GM13976 (cell line): ENCODE measurements at places on chromosomes 3 and 15.
A peak's percentile ranks its signal among the peaks of the same experiment; 100 is the strongest.

DNA sequence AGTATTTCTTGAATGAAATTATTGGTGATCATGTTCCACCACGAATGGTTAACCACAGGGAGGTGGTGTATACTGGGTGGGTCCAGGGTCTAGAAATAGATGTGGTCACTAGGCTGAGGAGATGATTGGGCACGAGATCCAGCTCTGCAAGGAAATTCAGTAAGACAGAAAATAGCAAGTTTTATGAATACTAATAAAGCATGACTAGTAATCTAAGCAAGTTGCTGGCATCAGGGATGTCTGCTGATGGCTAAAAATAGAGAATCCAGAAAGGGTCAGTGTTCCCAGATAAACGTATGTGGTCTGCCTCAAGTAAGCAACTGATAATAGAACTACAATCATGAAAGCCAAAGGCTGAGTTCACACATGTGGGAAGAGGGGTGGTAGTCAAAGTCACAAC lies 108.3 kb upstream of the FRMD4B start:
- DNase-seq: no peak

DNA sequence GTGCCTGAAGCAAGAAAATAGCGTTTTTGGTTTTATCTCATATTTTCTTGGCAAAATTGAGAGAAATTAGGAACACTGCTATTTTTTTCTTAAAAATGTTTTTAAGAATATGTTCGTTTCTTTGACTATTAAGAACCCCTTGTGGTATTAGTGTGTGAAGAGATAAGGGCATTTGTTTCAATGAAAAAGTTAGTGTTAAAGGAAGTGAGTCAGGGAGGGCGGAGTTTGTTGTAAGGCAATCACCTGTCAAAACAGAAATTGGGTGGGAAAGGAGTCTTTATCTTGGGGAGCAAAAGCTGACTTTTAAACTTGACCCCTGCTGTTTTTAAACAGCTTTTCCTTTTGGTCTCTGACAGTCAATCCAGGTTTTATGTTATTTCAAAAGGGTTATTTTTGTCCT lies 4.2 kb downstream of the RAP2B start:
- no peak for DNase-seq

DNA sequence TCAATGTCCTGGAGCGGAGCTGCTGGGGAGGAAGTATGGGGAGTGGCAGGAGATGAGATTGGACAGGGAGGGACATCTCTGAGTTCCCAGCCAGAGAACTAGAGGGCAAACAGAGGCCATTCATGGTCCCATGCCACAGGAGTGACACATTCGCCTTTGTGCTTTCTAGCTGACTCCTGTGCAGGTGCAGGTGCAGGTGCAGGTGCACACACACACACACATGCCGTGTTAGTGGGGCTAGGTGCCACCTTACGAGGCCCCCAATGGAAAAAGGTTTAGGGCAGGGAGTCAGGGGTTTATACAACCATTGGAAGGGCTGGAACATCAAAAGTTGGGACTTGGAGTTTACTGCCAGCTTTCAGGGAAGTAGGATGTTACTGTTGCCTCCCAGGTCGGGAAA lies 52.0 kb downstream of the TPRA1 start:
- DNase-seq: no peak

DNA sequence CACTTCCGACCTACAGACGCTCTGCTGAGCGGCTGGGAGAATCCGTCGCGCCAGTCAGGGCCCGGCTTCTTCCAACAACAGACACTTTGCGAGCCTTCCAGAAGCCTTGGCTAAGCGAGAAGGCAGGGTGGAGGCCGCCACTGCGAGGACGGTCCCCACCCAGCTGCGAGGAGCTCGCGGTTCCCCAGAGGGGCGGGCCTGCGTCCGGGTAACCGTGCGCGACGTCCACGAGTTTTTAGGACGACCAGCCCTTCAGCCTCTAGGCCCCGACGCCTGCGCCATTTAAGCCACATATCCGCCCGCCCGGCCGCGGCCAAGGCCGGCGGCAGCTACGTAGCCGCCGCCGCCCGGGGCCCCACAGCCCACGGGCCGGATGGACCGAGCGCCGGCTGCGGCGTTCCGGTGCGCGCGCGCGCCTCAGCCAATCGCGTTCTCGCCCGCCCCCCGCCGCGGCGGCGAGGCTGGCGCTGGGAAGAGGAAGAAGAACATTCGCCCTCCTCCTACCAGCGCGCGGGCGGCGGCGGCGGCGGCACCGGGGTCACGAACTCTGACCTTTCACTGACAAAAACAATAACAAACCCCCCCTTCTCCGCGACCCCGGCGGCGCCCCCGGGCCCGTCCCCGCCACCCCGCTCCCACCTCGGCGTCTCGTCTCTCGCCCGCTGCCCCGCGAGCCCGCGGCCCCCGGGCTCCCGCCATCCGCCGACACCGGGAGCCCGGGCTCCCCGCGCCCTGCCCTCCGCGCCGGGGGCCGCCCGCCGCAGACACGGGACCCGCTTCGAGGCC lies at the start of gene NR2C2:
TSS of gene NR2C2 (plus strand) at position 484 of the 786 bp plus-strand sequence. CDS start 56,332 bp downstream, outside the sequence.
- peak; percentile 92 for DNase-seq

GRCh38 chr3:167700046-167700445 lies 34.6 kb downstream of the PDCD10 start:
- no peak for DNase-seq

DNA sequence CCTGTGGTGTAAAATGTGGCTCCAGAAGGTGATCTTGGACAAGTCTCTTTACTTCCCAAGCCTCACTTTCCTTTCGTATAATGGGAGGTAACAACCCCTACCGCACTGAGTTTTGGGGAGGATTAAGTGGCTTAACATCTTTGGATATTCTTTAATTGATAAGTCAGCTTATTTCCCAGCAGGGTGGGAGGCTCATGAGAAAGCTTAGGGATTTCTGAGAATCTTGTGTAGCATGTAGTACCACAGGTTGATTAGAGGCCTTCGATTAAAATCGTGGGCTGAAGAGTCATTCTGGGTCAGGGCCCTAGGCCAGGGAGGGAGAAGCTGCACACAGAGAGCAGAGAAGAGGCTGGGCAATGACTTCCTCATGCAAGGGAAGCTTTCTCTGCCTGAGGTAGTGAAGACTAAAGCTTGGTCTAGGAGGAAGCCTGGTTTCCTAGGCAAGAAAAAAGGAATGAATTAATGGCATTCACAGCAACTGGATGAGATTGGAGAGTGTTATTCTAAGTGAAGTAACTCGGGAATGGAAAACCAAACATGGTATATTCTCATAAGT lies 1.5 kb upstream of the NMNAT3 start:
- DNase-seq: no peak

GRCh38 chr3:133452641-133453319 lies 52.9 kb downstream of the BFSP2 start:
- no peak for DNase-seq

DNA sequence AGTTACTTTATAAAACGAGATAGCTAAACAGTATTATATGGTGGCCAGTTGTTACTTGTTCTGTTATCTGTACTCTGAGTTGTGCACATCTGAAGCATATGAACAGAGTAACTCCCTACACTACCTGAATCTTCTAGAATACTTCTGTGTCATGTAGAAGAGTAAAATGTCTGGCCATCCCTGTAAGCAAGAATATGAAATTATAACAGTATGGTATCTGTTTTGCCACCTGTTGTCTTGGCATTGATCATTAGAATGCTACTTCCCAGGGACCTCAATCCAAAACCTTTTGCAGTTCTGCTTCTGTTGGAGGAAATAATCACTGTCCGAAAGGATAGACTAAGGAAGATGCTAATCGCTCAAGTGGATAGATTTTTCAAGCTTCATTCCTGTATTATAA lies 1.9 kb downstream of the TEX9 start:
- no peak for DNase-seq
